ENCODE measurements at places on chromosomes 7 and 10.

DNA sequence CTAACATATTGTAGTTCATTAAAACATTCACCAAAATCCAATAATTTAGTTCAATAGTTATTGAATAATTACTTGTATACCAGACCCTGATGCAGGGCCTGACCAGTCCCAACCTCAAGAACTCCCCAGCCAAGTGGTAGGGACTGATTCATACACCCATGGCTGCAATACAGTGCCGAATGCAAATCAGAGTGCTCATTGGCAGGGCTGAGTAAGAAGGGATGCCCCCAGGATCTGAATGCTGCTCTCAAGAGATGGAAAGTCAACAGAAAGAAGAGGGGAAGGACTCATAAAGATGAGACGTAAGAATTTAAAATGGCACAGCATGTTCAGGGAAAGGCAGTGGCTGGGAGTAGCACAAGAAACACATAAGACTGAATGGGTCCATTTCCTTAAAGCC, 29.9 kb downstream of the ZNF438 start:
- no peak for DNase-seq

- DNase-seq = no peak
These were observed 63.4 kb downstream of the BBS9 start for GRCh38 chr7:33192695-33193291.

DNA sequence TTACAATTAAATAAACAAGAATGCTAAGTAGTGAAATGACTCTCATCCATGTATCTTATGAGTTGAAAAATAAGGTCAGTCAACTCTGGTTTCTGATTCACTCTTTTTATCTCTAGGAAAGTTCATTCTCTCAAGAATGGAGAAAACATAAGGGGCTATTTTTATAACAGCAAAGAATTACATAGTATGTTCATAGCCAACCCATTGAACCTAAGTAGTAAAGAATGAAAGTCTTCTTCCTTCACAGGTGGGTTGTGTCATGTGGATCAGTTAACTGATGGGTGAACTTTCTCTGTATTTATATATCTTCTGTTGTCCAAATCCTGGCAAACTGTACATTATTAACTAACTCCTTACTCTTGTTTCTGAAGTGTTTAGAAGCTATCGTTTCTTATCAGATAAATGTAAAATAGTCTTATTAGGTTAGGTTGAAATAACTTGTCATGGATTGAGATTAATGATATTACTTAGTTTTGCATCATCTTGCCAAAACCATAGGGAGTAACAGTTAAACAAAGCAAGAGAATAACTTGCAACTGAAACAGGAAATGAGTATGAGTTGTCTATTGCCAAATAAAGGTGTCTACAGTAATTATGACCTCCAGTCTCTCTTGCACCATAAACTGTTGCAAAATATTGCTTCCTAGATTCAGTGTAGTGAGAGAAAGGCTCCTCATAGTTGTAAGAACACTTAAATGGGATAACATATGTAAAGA, 86.8 kb downstream of the ANKRD7 start:
- no peak for DNase-seq

DNA sequence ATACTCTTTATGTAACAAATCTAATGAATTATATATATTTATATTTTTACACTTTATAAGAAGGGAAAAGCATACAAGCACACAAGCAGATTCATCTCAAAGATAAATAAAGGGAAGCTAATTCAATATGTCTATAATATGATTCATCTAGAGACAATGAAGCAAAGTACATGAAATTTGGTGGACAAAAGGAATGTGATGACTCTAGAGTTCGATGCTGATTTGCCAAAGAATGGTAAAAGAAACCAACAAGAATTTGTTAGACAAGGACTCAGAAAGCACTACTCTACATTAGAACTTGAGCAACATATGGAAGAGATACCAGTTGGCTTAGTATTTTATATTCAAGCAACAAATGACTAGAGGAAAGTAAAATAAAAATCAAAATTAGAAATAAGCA, 536.5 kb upstream of the TEX47 start:
- no peak for DNase-seq

DNA sequence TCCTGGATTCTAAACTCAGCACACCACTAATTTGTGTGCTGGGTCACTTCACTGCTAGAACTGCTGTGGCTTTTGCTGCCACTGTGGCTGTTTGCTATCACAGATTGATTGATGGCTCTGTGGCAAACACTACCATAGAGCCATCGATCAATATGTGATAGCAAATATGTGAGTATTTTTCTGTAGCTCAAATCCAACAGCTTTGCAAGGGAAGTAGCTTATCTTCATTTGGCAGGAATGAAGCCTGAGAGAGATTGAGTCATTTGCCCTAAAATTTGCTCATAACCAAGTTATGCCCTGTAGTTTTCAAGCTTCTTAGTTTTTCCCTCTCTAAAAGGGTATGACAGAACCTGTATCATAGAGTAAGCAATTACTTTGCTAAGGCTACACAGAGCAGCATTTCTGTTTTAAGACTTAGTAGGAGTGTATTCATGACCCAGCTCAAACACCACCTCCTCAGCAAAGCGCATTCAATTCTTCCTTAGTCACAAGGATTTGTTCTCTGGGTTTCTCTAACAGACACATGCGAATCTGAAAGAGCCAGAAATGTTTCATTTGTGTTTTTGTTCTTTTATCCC, 43.1 kb downstream of the MINPP1 start:
- no peak for DNase-seq

DNA sequence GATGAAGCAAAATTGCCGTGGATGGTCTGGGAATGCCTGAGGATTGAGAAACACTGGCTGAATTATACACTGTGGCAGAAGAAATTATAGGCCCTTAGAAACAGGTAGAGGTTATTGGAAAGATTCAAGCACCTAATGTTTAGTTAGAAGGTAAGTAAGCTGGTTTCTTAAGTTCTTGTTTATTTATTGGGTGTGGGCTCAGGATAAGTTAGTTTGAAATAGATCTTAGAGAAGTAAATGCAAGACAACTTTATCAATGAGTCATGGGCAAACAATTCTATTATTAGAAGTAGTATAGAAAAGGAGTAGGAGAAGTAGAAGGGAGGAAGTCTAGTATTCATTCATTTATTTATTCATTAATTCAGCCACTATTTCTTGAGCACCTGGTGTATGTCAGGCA, 96.5 kb downstream of the KAT6B start:
- no peak for DNase-seq

GRCh38 chr10:131746785-131747184, 154.0 kb upstream of the PPP2R2D start:
- DNase-seq = no peak

Measured in nucleus accumbens (tissue), 56 donors.